ENCODE measurements at places on chromosomes 6 and 20.
A peak's percentile ranks its signal among the peaks of the same experiment; 100 is the strongest.

DNA sequence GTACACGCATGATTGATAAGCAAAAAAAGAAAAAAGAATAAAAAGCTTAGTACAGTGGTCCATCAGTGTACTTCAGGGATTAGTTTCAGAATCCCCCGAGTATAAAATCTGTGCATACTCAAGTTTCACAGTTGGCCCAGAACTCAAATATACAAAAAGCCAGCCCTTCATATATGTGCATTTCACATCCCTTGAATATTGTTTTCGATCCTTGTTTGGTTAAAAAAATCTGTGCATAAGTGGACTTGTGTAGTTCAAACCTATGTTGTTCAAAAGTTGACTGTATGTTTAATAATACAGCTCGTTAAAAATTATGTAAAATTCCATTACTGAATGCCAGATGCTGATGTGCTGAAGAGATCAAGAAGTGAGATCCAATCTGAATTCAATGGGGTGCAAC, 54.2 kb downstream of the LHFPL5 start:
- H3K4me3 ChIP-seq: no peak overlapping the region
- DNase-seq: no peak
- H3K27ac ChIP-seq: no peak overlapping the region
- H3K27me3 ChIP-seq: no peaks in the 10 kb centered on the region
- H3K4me1 ChIP-seq: no peaks in the 10 kb centered on the region

DNA sequence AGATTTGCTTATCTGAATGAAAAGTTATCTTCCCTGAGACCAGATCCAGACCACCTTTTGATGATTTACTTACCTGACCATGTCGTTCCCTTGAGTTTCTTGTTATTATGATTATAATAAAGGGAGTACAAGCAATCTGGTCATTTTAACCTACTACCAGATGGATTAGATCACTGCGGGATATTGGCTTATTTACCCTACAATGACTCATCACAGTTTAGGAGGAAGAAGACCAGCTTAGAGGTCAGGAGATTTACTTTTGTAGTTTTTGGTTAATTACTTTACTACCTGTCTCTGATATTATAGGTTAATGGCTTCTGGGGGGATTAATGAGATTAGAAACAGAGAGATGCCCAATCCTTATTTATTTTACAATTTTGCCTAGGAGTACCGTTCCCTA, 10.7 kb downstream of the PKIB start:
- H3K27ac ChIP-seq: no peak overlapping the region
- no peaks in the 10 kb centered on the region for H3K4me1 ChIP-seq
- no peak for DNase-seq
- H3K27me3 ChIP-seq: no peaks in the 10 kb centered on the region
- H3K4me3 ChIP-seq: no peak overlapping the region
- H3K36me3 ChIP-seq: no peaks in the 10 kb centered on the region

GRCh38 chr6:167244064-167244960, 46.8 kb upstream of the UNC93A start:
- no peaks in the 10 kb centered on the region for H3K27me3 ChIP-seq
- no peak overlapping the region for H3K27ac ChIP-seq
- H3K4me1 ChIP-seq: no peaks in the 10 kb centered on the region
- H3K36me3 ChIP-seq: no peaks in the 10 kb centered on the region
- H3K4me3 ChIP-seq: no peak overlapping the region
- no peak for DNase-seq

DNA sequence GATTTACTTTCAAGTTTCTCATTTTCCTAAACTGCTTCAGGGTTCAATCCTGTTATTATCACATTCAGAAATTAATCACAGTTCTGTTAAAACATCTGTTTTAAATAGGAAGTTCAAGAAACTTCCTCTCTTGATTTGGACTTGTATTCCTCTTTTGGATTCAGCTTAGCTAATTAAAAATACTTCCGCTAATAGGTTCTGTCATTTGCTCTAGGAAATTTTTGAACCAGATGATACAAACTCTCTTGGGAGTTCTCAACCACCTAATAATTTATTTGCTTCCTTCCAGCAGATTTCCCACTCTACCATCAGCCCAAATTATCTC, 15.9 kb upstream of the TMEM30A start:
- no peak overlapping the region for H3K27ac ChIP-seq
- no peaks in the 10 kb centered on the region for H3K36me3 ChIP-seq
- no peak overlapping the region for H3K4me3 ChIP-seq
- no peaks in the 10 kb centered on the region for H3K27me3 ChIP-seq
- DNase-seq: no peak
- H3K4me1 ChIP-seq: no peaks in the 10 kb centered on the region

- no peaks in the 10 kb centered on the region for H3K27me3 ChIP-seq
- H3K4me1 ChIP-seq: peaks cover 8% of the 10 kb centered on the region
- DNase-seq: peak; percentile 11
- no peak overlapping the region for H3K4me3 ChIP-seq
- no peak overlapping the region for H3K27ac ChIP-seq
These were observed 1.5 kb upstream of the GFOD1 start for GRCh38 chr6:13488896-13489237.

GRCh38 chr6:158067436-158068015, 85.9 kb downstream of the SYNJ2 start:
- DNase-seq: no peak
- H3K36me3 ChIP-seq: peaks cover 12% of the 10 kb centered on the region
- peak overlapping the region; percentile 81 for H3K27ac ChIP-seq
- H3K4me1 ChIP-seq: peaks cover 13% of the 10 kb centered on the region
- no peak overlapping the region for H3K4me3 ChIP-seq

- no peaks in the 10 kb centered on the region for H3K27me3 ChIP-seq
- no peaks in the 10 kb centered on the region for H3K4me1 ChIP-seq
- no peaks in the 10 kb centered on the region for H3K36me3 ChIP-seq
- H3K27ac ChIP-seq: no peak overlapping the region
- DNase-seq: no peak
These were observed 140.9 kb downstream of the RNF144B start for GRCh38 chr6:18527836-18528743.

- no peak overlapping the region for H3K4me3 ChIP-seq
- H3K27ac ChIP-seq: no peak overlapping the region
- H3K4me1 ChIP-seq: no peaks in the 10 kb centered on the region
- DNase-seq: no peak
- no peaks in the 10 kb centered on the region for H3K36me3 ChIP-seq
These were observed 95.7 kb downstream of the PRDM1 start for GRCh38 chr6:106181664-106182418.

DNA sequence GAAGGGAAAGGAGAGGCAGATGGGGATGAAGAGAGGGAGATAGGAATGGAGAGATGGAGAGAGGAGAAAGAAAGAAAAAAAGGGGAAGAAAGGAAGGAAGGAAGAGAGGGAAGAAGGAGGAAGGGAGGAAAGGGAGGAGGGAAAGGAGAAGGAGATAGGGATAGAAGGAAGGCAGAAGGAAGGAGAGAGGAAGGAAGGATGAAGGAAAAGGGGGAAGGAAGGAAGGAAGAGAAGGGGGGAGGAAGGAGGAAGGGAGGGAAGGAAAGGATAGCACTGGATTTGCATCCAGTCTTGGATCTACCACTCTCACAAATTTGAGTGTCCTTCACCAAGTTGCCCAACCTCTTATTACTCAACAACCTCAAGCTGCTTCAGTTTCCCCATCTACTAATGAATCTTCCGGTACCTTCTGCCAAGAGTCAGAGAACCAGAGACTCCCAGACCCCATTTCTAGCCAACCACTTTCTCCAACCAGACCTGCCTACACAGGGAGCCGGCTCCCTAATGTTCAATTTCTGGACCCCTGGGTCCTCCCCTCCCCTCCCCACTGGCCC, 79.7 kb upstream of the FOXP4 start:
- no peak overlapping the region for H3K4me3 ChIP-seq
- no peaks in the 10 kb centered on the region for H3K36me3 ChIP-seq
- H3K27ac ChIP-seq: no peak overlapping the region

GRCh38 chr6:142934106-142934505, 10.9 kb downstream of the HIVEP2 start:
- H3K4me3 ChIP-seq: no peak overlapping the region
- no peaks in the 10 kb centered on the region for H3K27me3 ChIP-seq
- no peak overlapping the region for H3K27ac ChIP-seq
- no peaks in the 10 kb centered on the region for H3K36me3 ChIP-seq

GRCh38 chr6:110938171-110938570, 20.3 kb upstream of the GTF3C6 start:
- no peaks in the 10 kb centered on the region for H3K27me3 ChIP-seq
- no peak for DNase-seq
- H3K27ac ChIP-seq: no peak overlapping the region
- no peak overlapping the region for H3K4me3 ChIP-seq
- H3K36me3 ChIP-seq: no peaks in the 10 kb centered on the region

DNA sequence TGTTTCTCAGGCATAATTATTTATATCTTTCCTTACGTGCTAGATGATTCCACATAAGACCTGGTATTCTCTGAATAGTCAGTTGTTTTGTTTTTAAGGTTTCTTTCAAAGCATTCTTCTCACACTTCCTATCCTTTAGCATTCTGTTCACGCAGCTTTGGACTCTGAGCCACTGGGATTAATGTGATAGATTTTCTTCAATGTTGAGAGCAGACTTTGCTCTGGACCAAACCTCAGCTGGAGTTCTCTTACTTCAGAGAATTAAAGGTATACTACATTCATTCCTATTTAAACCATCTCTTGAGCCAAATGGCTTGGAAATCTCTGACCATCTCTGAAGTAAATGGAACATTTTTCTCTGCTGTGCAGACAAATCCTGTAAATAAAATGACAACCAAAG, 70.7 kb upstream of the TRAF3IP2 start:
- no peak overlapping the region for H3K27ac ChIP-seq
- peaks cover 12% of the 10 kb centered on the region for H3K36me3 ChIP-seq
- H3K4me1 ChIP-seq: no peaks in the 10 kb centered on the region
- no peak overlapping the region for H3K4me3 ChIP-seq

DNA sequence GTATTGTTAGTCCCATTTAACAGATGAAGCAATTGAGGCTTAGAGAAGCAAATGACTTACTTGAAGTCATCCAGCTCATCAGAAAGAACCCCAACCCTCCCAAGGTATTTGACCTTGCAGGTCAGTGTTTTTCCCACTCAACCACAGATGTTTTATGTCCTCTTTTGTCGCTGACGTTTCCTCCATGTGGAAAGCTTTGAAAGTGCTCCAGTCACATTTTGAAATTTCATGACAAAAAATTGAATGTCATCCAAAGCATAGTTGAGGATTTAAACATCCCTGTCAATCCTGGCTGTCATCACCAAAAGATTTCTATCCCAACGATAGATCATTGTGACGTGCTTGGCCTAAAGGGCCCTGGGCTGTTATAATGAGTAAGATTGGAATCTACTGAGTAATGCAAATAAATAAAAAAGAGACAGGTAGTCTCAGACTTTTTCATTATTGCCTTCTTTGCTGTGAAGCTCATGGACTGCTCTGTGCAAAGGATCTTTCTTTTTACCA, 102.7 kb downstream of the TSHZ2 start:
- H3K27ac ChIP-seq: no peak overlapping the region
- H3K27me3 ChIP-seq: no peaks in the 10 kb centered on the region
- H3K36me3 ChIP-seq: no peaks in the 10 kb centered on the region
- H3K4me1 ChIP-seq: no peaks in the 10 kb centered on the region

DNA sequence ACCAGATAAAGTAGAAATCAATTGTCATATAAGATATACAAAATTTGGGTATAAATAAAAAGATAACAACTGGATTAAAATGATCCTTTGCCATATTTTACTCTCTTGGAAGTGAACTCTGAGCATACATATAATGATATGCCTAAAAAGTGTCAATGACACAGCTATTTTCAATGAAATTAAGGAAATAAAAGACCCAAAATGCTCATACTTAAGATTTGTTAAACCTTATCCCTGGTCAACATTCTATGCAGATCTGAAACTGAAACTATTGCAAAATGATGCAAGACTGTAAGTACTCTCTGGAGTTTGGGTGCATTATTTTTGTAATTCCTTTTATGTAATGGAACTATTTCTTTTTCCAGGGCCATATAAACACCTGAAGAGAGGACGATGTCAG, 119.0 kb upstream of the SGK1 start:
- H3K27ac ChIP-seq: peak overlapping the region; percentile 42
- H3K4me3 ChIP-seq: no peak overlapping the region
- no peak for DNase-seq
- H3K4me1 ChIP-seq: peaks cover 18% of the 10 kb centered on the region

DNA sequence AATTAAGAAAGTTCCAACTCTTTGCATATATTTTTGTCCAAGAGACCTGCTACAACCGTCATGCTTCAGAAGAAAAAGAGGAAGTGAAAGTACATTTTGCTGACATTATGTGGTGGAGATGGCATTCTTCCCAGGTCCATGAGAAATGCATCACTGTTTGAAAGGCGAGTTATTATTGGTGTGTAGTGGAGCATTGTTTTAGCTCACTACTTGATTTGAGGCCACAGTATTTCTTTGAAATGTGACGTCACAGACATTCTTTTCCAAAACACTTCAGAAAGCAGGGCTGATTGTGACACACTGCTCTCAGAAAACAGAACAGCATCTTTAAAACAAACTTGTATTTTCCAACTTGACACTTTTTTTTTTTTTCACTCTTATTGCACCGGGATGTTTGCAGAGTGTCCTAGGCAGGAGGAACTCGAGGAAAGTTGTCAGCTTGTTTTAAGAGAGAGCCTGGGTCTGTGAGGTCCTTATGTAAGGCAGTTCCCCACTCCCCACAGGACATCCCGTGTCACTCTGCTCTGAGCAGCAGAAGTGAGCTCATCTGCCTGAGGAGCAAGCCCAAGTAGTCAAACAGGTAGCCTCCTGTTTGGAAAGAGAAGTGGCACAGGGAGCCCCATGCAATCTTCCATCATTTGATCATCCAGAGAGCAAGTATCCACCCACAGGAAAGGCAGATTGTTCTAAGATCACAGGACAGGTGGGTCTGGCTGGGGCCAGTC, 1.1 kb downstream of the SPTLC3 start:
- H3K4me3 ChIP-seq: peak overlapping the region; percentile 34
- H3K4me1 ChIP-seq: peaks cover 35% of the 10 kb centered on the region
- peak; percentile 49 for DNase-seq
- peak overlapping the region; percentile 99 for H3K27ac ChIP-seq
- H3K36me3 ChIP-seq: no peaks in the 10 kb centered on the region

DNA sequence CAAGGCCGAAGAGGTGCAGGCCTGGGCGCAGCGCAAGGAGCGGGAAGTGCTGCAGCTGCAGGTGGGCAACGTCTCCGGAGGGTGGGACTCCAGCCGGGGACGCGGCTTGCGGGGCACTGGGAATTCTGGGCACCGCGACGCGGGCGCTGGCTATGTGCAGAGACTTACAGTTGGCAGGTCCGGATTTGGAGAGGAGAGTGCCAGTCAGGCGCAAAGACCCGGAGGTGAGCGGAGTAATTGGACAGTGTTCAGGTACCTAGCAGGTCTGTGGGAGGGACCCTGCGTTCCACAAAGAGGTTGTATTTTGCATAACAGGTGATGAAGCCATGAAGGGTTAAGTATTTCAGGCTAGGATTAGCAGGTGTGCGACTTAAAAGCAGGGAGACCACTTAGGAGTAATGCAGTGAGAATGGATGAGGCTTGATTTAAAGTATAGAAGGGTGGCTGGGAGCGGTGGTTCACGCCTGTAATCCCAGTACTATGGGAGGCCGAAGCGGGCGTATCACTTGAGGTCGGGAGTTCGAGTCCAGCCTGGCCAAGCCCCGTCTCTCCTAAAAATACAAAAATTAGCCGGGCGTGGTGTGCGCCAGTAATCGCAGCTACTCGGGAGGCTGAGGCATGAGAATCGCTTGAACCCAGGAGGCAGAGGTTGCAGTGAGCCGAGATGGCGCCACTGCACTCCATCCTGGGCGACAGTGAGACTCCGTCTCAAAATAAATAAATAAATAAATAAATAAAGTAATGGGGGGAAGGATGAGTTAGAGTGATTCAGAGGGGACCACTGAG, 1.0 kb downstream of the MRPS26 start:
- H3K27ac ChIP-seq: peak overlapping the region; percentile 83
- peaks cover 10% of the 10 kb centered on the region for H3K4me1 ChIP-seq
- no peaks in the 10 kb centered on the region for H3K27me3 ChIP-seq
- DNase-seq: peak; percentile 75
- peak overlapping the region; percentile 89 for H3K4me3 ChIP-seq
- H3K36me3 ChIP-seq: peaks cover 24% of the 10 kb centered on the region

- no peaks in the 10 kb centered on the region for H3K27me3 ChIP-seq
- no peak for DNase-seq
- no peaks in the 10 kb centered on the region for H3K36me3 ChIP-seq
- no peak overlapping the region for H3K27ac ChIP-seq
These were observed 28.1 kb upstream of the SLC22A23 start for GRCh38 chr6:3484946-3485345.

All from thyroid gland (tissue), 4 donors.